ENCODE measurements at places on chromosomes 3 and 15.
A peak's percentile ranks its signal among the peaks of the same experiment; 100 is the strongest.

DNA sequence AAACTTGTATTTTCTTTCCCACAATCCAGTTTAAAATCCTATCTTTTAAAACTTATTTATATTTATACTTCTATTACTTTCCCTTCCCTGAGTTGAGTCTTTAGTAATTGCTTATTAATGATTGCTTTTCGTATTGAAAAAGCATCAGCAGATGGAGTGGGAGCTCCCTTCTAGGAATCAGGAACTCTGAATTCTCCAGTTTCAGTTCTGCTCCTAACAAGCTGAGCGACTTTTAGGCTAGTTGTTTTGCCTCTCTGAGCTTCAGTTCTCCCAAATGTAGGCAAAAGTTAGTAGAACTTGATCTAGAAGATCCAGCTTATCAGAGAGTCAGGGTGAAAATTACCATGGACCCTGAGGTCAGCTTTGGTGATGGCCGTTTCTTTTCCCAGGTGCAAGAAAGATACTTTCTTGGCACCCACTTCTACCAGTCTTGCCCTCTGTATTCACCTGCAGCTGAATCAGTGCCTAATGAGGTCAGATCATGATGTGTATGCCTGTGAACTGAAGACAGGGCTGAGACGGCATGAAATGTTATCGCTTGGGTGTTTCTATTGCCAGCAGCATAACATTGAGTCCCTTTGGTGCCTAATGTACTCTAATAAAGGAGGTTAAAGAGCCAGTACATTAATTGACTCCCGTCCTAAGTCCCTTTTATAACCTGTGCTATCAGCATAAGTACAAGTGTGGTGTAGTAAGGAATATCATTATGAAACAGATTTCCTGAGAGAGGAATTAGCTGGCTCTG is 194.5 kb upstream of the TBC1D5 start:
- DNase-seq: no peak

- no peak for DNase-seq
Measured at GRCh38 chr3:85576697-85577200, 618.0 kb downstream of the CADM2 start.

- DNase-seq: no peak
Measured at GRCh38 chr15:56910801-56911200, 7.6 kb upstream of the TCF12 start.

- no peak for DNase-seq
Measured at GRCh38 chr15:86489981-86490380, 410.3 kb downstream of the AGBL1 start.

DNA sequence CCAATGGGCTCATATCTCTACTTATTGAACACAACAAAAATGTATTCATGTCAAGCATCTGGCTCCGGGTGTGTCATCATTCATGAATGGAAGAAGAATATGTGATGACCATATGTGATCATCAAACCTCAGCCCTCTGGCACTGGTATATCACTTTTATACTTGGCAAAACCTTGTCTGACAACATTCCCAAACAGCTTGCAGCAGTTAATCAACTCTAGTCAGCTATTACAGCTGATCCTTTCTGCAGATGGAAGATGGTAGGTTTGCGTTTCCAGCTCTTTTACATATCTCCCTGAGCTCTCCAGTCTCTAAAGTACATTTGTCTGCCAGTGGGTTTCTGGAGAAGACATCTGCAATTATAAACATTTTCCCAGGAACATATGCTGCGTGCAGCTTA is 6.6 kb downstream of the PLSCR5 start:
- DNase-seq: peak; percentile 72

GRCh38 chr3:195895861-195896360 is 12.4 kb downstream of the TNK2 start:
- no peak for DNase-seq

DNA sequence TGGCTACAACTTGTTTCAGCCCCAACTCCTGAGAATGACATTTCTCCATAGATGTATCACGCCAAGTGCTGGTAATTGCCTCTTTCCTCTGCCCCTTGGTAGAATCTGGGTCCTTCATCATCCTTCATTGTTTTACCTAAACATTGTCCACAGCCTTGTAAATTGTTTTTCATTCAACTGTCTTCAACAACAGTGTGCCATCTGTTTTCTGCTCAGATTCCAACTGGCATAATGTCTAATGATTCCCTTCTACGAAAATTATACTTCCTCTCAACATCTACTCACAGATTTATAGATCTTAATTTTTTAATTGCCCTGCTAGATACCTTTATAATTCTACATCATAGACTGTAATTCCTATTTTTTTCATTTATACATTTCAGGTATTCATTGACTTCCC is 226.9 kb downstream of the TPRG1 start:
- DNase-seq: no peak

DNA sequence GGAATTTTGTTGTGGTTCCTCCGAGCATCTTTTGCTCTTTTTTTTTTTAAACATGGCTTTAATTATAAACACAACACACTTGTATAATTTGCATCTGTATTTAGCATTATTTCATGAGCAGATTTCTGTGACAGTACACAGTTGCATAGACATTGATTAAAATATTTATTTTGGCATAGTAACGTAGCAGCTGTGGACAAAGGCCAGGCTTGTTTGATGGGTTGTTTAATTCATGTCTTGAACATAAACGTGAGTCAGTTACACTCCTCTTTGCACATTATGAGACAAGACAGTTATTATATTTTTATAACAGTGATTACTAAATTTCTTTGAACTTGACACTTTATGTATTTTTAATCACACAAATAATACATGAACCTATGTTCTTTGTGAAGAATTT is 182.5 kb downstream of the CACNA2D3 start:
- no peak for DNase-seq

DNA sequence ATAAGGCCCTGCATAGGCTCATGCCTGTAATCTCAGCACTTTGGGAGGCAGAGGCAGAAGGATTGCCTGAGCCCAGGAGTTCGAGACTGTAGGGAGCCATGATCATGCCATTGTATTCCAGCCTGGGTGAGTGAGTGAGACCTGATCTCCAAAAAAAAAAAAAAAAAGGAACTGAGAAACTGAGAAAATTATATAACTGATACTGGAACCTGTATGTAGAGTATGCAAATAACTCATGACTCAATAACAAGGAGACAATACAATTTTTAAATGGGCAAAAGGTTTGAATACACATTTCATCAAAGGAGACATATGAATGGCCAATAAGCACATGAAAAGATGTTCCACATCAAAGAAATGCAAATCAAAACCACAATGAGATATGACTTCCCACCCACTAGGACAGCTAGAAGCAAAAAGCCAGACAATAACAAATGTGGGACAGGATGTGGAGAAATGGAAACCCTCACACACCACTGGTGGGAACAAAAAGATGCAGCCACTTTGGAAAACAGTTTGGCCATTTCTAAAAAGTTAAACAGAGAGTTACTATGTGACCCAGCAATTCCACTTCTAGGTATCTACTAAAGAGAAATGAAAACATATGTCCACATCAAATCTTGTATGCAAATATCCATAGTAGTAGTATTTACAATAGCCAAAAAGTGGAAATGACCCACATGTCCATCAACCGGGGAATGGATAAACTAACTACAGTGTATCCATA is 70.7 kb downstream of the IQSEC1 start:
- no peak for DNase-seq

GRCh38 chr3:122060040-122060698 is 5.0 kb downstream of the CD86 start:
- DNase-seq: no peak

GRCh38 chr3:29083676-29084075 is 197.2 kb upstream of the RBMS3 start:
- DNase-seq: no peak

GRCh38 chr3:14846226-14846880 is 27.6 kb downstream of the FGD5 start:
- DNase-seq: no peak

GRCh38 chr3:169420429-169420828 is 243.1 kb downstream of the MECOM start:
- DNase-seq: no peak

- no peak for DNase-seq
Measured at GRCh38 chr3:111336511-111336910, 205.5 kb upstream of the CD96 start.

GRCh38 chr3:108293858-108294257 is 2.5 kb upstream of the HHLA2 start:
- DNase-seq: no peak

GRCh38 chr3:113275929-113276750 is 64.8 kb downstream of the BOC start:
- peak; percentile 51 for DNase-seq

GRCh38 chr15:43253431-43254403 is 13.0 kb downstream of the TGM5 start:
- DNase-seq: no peak

GRCh38 chr3:18743761-18744160 is 318.6 kb upstream of the SATB1 start:
- no peak for DNase-seq

GRCh38 chr15:56831467-56832005 is 86.9 kb upstream of the TCF12 start:
- no peak for DNase-seq

GRCh38 chr3:64708456-64708855 is 20.7 kb upstream of the ADAMTS9 start:
- no peak for DNase-seq

DNA sequence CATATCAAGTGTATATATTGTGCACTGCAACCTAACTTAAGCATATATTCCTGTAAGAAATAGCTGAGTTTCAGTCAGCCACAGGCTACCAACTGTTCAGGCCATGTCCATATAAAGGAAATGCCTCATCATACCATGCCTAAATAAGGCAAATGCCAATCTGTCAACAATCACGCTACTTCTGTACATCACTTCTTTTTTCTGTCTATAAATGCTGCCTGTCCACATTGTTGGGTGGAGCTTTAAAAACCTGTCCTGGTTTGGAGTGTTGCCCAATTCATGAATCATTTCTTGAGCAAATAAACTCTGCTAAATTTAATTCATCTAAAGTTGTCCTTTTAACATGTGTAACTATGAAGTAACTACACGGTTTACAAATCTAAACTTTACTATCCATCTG is 1091.9 kb downstream of the NSUN3 start:
- DNase-seq: no peak

- no peak for DNase-seq
Measured at GRCh38 chr3:116607205-116607604, 102.4 kb upstream of the TUSC7 start.

DNA sequence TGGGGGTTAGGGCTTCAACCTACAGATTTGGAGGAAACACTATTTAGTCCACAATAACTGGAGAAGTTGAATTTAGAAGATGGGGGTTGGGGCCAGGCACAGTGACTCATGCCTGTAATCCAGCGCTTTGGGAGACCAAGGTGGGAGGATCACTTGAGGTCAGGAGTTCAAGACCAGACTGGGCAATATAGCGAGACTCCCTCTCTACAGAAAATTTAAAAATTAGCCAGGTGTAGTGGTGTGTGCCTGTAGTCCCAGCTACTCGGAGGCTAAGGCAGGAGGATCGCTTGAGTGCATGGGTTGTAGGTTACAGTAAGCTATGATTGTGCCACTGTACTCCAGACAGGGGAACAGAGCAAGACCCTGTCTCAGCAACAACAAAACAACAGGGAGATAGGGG is 5.0 kb upstream of the DYNLT2B start:
- DNase-seq: no peak

DNA sequence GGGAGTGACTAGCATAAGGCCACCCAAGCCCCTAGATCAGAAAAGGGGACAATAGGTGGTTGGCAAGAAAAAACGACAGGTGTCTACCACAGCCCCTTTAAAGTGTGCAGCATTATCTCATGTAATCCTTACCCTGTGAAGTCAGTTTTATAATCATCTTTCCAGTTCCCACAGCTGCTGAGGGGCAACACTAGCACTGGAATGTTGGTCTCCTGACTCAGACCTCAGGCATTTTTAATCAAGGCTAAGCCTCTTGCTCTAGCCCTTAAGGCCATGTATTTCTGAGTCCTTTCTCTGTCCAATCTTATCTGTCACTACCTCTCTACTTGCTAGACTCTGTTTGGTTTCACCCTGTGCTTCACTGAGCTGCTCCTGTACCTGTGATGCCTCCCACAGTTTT is 171.7 kb downstream of the TLE3 start:
- DNase-seq: no peak

- DNase-seq: no peak
Measured at GRCh38 chr3:122714273-122714672, 33.6 kb downstream of the PARP14 start.

GRCh38 chr15:65632780-65633375 is 11.1 kb downstream of the SLC24A1 start:
- no peak for DNase-seq

DNA sequence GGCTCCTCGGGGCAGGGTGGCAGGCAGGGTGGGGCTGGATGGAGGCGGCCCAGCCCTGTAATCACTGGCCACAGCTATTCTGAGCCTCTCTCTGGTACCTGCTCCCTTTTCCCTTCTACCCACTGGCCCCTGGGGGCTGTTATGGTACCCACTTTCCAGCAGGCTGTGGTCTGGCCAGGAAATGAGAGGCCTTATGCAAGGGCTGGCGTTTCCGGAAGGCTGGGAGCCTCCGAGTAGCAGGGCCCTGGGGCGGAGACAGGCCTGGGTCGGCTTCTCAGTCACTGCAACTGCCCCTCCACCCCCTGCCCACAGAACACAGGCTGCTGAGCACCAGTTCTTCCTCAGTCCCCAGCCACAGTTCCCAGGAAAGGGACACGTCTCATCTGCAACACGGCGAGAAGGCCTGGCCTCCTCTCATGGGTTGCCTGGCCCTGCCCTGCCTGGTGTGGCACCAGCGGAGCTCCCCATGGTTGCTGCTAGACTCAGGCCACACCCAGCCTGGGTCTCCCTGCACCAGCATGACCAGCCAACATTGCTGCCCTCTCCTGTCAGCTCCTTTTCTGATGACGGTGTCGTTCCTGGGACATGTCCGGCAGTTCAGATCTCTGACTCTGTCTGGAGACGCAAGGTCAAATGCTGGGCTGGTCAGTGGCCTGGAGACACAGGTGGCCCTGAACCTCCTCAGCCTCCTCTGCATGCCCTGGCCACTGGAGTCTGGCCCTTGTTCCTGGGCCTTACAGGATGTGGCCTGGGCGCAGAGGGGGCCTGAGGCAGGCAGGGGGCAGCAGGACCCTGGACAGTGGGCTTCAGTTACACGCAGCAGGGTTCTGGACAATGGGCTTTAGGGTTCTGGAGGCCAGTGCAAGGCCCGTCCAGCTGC is 6.5 kb downstream of the CHST13 start:
- DNase-seq: no peak

All from spinal cord (tissue), 10 donors.